ENCODE measurements at places on chromosomes 12 and 14.
A peak's percentile ranks its signal among the peaks of the same experiment; 100 is the strongest.

GRCh38 chr14:57139173-57139572 is 129.5 kb downstream of the EXOC5 start:
- no peak for DNase-seq

GRCh38 chr14:96808619-96809406 is 11.6 kb downstream of the VRK1 start:
- no peak for DNase-seq

- DNase-seq, result no peak
Observed at GRCh38 chr12:53065975-53066931, 12.9 kb downstream of the SPRYD3 start.

GRCh38 chr12:45368841-45369489 is 153.1 kb downstream of the ANO6 start:
- no peak for DNase-seq

- no peak for DNase-seq
Observed at GRCh38 chr14:51333901-51334521, 94.0 kb downstream of the TMX1 start.

DNA sequence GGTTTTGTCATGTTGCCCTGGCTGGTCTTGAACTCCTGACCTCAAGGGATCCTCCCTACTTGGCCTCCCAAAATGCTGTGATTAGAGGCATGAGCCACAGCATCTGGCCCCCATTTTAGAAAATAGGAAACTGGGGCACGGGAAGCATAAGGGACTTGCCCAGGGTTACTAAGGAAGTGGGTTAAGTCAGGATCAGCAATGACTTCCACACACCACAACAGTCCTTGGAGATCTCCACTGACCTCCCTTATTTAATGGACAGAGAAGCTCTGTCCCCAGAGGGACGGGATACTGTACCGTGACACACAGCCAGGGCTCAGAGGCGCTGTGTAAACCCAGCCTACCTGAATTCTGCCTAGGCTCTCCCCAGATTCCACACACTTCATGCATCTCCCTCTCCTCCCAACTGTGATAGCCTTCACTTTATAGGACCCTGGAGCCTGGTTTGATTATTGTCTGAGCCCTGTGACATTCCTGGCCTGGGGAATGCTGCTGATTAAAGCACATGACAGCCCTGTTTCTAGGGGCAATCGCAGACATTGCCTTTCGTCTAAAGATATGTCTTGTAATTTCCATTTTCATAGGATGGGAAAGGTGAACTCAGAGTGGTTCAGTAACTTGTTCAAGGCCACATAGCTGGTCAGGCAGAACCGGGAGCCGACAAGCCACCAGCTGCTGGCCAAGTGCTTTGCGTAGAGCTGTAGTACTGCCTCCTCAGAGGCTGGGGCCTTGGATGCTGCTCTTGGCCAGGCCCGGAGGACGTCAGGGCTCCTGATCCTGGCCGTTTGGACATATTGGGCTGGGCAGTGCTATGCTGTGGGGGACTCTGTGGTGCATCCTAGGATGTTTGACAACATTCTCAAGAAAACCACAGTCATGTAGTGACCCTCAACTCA is 20.8 kb downstream of the SERPINA1 start:
- no peak for DNase-seq

GRCh38 chr14:21098076-21098891 is at the start of gene ZNF219:
Gene ZNF219 (minus strand): TSS chr14:21098655. CDS start chr14:21093591, 5,064 bp downstream.
- DNase-seq, result no peak

DNA sequence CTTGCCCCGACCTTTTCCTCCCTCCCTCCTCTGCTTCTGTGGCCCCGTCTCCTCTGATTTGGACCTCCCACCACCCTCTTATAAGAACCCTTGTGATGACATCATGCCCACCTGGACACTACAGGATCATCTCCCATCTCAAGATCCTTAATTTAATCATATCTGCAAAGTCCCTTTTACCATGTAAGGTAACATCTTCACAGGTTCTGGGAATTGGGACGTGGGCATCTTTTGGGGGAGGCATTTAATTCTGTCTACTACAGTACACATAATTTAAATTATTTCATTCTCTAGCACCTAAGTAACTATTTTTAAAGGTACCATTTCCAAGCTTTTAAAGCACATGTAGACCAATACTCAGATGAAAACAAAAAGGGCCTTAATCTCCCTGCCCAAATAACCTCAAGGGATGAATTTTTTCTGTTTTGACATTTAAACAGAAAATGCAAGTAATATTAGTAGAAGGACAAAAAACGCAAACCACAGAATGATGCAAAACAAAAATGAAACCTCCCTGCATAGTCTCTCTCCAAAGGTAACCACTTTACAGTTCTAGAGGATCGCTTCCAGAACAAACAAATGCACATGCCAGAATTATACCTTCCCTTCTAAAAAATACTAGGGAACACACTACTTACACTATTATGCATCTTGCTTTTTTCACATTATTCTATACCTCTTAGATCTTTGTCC is 222.1 kb downstream of the AACS start:
- no peak for DNase-seq

GRCh38 chr12:4908684-4909409 is 858 bp upstream of the KCNA1 start:
- DNase-seq, result no peak

GRCh38 chr12:39032034-39032433 is 126.6 kb upstream of the CPNE8 start:
- no peak for DNase-seq

DNA sequence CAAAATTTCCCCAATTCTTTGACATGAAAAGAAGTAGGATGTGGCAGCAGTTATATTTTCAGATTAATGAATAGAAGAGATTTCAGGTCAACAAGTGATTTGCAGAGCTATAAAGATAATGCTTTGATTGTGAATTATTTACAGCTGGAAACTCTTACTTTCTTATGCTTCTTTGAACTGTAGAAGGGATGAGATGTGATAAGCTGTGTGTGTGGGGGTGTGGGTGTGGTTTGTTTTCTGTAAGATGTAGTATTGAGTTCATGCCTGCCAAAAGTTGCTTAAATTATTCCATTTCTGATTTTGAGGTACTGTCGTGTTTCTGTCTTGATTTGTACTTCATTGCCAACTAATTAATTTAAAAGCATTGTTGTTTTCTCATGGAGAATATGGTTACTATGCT is 22.7 kb downstream of the AEBP2 start:
- no peak for DNase-seq

GRCh38 chr12:107014055-107014454 is 27.1 kb upstream of the MTERF2 start:
- DNase-seq, result no peak

DNA sequence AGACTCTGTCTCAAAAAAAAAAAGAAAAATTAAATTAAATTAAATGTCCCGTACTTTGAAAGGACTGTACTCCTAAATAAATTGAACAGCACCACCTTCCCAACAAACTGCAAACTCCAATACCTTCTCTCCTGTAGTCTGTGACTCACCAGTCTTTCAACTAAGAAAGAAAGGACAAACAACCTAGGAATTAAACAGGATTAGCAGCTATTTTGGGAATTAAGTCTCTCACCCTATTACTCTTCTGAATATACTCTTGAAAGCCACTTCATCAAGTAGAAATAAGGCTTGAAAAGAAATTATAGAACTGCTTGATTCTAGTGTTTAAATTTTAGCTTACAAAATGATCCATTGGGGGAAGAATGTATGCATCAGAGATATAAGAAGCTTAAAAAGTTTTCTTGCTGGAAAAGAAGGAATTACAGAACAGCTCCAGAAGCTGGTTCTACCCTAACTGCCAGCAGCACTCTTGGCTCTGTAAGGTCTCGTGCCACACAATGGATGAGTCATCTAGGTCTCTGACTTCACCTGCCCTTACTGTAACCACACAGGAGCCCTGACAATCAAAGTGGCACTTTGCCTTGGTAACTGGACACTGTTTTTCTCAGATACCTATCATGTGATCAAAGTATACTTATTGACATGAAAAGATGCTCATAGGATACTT is 57.0 kb upstream of the CERS5 start:
- peak; percentile 81 for DNase-seq

DNA sequence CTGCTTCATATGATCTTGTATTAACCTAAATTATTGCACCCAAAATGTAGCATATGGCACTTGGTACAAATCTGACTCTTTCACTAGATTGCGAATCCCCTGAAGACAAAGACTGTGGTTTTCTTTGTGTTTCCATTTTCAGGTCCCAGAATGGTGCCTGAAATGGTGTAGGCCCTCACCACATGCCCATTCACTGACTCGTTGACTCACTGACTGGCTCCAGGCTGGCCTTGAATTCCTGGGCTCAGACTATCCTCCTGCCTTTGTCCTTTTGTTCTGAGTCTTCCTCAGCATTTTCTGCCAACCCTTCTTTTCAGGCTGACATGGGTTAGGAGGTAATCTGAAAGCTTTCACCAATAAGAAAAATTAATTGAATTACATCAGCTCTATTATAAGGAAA is 368.7 kb upstream of the GARIN6 start:
- no peak for DNase-seq

GRCh38 chr14:73732006-73732405 is 17.8 kb upstream of the PNMA1 start:
- DNase-seq, result no peak

- no peak for DNase-seq
Observed at GRCh38 chr12:115384391-115384790, 700.4 kb upstream of the TBX3 start.

DNA sequence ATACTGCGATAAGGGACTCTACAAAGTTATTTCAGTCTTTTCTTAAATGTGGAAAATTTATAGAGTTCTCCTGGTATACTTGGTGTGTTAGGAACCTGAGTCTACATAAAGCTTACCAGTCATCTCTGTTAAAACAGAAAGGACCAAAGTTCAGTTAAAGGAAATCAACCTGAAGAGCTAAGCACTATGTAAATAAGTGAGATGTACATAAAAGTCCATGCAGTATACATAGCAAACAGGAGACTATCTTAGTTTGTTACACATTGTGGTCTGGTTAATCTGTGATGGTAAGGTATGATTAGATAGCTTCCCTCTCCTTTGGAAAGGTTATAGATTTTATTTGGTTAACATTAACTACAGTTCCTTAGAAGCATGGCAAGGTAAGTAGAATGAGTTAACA is 75.9 kb downstream of the ATP2B1 start:
- DNase-seq, result no peak

GRCh38 chr12:2654311-2654710 is 140.5 kb upstream of the FKBP4 start:
- no peak for DNase-seq

GRCh38 chr12:49020441-49020840 is 1.9 kb upstream of the PRKAG1 start:
- no peak for DNase-seq

GRCh38 chr14:39351708-39352107 is 80.5 kb downstream of the FBXO33 start:
- no peak for DNase-seq

DNA sequence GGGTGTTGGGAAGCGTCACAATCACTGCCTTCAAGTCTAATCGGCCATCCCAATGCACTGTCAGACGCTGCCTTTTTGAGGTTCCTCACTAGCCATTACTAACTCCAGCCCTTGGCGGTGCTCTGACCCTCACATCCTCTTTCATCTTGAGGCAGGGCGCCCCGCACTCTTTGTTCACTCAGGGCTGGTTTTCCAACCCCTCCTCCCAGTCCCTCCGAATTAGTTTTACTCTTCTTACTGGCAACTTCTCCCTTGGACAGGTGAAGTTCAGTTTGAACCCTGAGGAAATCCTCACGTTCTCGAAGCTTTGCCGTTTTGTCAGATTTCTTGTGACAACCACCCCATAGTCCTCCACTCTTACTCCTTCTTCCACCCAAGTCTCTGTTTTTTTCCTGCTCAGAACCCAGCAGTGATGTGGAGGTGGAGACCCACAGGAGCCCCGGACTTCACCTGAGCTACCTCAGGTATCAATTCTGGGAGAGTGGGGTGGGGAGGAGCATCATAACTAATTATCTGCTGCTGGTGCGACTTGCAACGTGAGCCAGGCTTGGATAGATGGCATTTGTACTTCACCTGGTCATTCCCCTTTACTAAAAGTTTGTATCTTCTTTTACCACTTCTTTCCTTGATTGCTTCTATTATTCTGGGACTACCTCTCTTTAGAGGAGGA is 757 bp downstream of the ZC3H10 start:
- no peak for DNase-seq

- DNase-seq, result no peak
Observed at GRCh38 chr12:129241852-129242251, 388.6 kb downstream of the GLT1D1 start.

DNA sequence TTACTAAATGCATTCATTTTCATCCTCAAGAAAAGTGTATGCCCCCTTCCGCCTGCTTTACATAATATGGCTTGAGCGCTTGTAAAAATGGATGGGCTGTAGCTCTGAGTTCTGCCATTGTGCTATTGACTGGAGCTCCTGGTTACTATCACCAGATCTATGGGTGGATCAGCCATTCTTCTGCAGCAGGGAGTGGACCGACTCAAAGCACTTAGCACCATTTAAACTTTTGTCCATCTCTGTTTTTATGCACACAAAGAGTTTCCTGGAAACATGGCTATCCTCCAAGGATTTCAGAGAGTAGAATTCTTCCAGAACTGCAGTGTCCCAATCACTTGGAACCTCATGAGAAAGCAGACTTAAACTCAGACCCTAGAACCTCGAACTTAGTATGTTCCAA is 4.5 kb upstream of the NUMB start:
- DNase-seq, result no peak

DNA sequence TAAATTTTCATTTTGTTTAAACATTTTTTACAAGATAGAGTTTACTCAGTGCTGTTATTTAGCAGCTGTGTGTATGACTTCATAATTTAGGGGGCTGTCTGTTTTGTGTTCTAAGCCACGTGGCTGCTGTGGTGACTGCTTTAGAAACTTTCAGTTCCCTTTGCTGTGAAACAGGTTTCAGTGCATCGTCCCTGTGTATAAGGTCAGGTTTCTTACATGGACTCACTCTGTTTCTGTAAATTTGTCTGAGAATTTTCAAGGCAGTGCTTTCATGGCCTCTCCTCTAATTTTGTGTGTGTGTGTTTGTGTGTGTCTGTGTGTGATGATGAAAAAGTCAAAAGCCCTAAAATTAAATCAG is 32.4 kb downstream of the BICD1 start:
- no peak for DNase-seq

- no peak for DNase-seq
Observed at GRCh38 chr12:93912086-93912733, 235.0 kb downstream of the CRADD start.

- no peak for DNase-seq
Observed at GRCh38 chr12:83179999-83180398, 493.3 kb downstream of the TMTC2 start.

- DNase-seq, result peak; percentile 50
Observed at GRCh38 chr12:117036046-117036445, 63.2 kb downstream of the TESC start.

- DNase-seq, result no peak
Observed at GRCh38 chr12:124923905-124924734, 9.7 kb upstream of the UBC start.

- DNase-seq, result no peak
Observed at GRCh38 chr14:69879175-69880043, at the start of gene SMOC1. Gene SMOC1 (plus strand): TSS chr14:69879416. CDS start chr14:69879679, 263 bp downstream.

GRCh38 chr12:110252716-110253115 is 28.3 kb upstream of the ATP2A2 start:
- DNase-seq, result no peak

- no peak for DNase-seq
Observed at GRCh38 chr14:105207460-105207901, 26.4 kb upstream of the NUDT14 start.

- DNase-seq, result no peak
Observed at GRCh38 chr14:100274250-100274649, 32.0 kb downstream of the SLC25A29 start.

All from NCI-H187 treated with DMSO at 0.1 percent for 48 hours (cell line).